Panc1 (cell line): ENCODE measurements at places on chromosomes 1 and 21. TPM values are rescaled to one million over a fixed set of nuclear protein-coding genes. Genes with fewer than 3 reads are reported as not detected.

Gene CHAF1B
- total RNA-seq, result 18.4 TPM

Gene IFFO2
- 59.4 TPM for total RNA-seq

Gene LAMC2
- 8.3 TPM for total RNA-seq

Gene ZNF678
- 8.0 TPM for total RNA-seq

Gene HCRTR1
- total RNA-seq, result 0.18 TPM

Gene CHIA
- total RNA-seq, result not detected

Gene ATAD3C
- 10.6 TPM for total RNA-seq

Gene OLFML3
- 0.15 TPM for total RNA-seq

Gene SLFNL1
- total RNA-seq, result 0.10 TPM

Gene HAPLN2
- total RNA-seq, result 0.21 TPM

Gene PDE4B
- total RNA-seq, result 0.26 TPM

Gene DIO1
- 0.28 TPM for total RNA-seq

Gene CELA2B
- total RNA-seq, result not detected

Gene ARHGEF16
- total RNA-seq, result 10.1 TPM

Gene CLEC20A
- not detected for total RNA-seq

Gene GBP4
- 3.3 TPM for total RNA-seq

Gene ERO1B
- total RNA-seq, result 19.9 TPM
